ENCODE measurements at places on chromosomes 2 and 18.

DNA sequence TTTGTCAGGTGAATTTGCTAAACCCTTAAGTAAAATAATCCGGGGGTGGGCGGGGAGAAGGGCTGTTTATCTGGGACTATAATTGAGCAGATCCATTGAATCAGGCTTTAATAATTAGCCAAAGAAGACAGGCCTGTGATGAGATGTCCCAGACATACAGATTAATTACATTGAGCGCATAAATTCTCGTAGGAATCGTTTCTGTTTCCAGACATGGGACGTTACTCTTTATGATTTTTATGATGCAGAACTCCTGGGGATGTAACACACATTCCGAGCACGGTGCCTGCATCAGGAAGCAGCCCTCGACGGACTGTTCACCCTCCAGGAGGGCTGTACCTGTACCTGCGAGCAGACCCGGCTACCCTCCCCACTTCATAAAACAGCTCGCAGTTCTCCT lies 88.9 kb downstream of the SMIM21 start:
- no peak for DNase-seq

- DNase-seq, result no peak
Observed at GRCh38 chr2:219769090-219769910, 141.9 kb downstream of the SLC4A3 start.

DNA sequence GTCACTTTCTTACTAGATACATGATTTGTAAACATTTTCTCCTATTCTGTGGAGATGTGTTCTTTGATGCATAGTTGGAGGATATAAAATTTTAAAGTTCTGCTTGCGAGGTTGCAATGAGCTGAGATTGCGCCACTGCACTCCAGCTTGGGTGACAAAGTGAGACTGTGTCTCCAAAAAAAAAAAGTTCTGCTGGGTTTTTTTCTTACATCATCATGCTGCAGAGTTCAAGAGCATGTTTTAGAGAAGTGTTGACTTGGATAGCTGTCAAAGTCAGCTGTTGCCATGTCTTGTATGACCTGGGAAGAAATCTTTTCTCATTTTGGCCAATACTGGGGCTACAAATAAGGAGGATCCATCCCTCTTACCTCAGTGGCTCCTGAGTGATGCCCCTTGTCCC lies 71.3 kb downstream of the UGGT1 start:
- DNase-seq, result no peak

DNA sequence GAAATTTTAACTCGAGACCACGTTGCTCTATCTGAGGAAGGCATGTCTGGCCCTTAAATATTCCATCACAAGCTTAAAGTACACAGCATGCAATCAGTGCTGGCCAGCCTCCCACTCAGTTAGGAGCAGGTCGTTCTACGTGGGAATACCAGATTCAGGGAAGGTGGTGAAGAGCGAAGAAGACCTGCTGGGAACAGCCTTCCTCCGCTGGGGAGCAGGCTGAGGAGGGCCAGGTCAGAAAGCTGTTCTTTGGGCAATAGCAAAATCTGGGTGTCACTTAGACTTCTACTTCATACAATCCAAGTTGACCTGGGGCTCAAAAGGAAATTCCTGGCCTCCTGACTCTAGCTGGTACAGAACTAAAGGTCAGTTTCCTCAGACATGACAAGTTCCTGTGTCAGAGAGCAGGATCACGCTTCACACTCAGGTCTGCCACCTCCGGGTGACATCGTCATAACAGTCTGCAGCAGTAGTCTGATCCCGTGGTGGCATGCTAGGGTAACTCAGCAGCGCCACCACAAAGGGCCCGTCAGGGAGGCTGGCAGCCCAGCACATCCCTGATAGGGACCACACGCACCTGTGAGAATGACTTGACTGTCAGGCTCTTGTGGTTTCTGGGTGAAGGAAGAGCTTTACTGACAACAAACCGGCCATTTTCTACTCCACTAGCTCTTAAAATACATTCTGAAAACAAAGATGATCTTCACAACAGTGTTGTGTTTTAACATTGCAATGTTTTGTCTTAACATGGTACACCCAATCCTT lies 35.2 kb upstream of the NAPG start:
- peak; percentile 52 for DNase-seq

- DNase-seq, result no peak
Observed at GRCh38 chr2:23503097-23503496, 118.1 kb downstream of the KLHL29 start.

GRCh38 chr2:100309973-100310719 lies 12.2 kb downstream of the LONRF2 start:
- DNase-seq, result no peak

DNA sequence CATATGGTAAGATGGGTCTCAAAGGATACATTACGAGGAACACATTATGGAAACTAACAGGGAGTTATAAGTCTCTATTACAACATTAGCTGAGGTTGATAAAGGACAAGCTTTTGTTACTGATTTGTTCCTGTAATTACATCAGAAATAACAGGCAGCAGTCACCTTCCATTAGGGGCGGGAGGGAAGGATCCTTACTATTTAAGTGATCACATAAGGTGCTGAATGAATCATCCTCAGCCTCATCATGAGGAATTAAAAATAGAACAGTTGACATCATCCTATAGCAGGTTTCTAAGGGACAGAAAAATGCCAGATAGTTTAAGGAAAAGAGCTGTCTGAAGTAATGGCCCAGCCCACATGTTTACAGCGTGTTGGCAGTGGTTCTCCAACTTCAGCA lies 86.9 kb upstream of the MGAT5 start:
- DNase-seq, result no peak

GRCh38 chr2:16650287-16651249 lies 15.1 kb downstream of the CYRIA start:
- DNase-seq, result no peak

- no peak for DNase-seq
Observed at GRCh38 chr2:32830196-32830595, 116.6 kb upstream of the LTBP1 start.

- peak; percentile 22 for DNase-seq
Observed at GRCh38 chr2:138787053-138787666, 7.0 kb upstream of the NXPH2 start.
